ENCODE measurements at places on chromosomes 12 and 14.

GRCh38 chr12:117159674-117160073 is 30.6 kb downstream of the FBXO21 start:
- DNase-seq: peak; percentile 14

- DNase-seq: no peak
Observed at GRCh38 chr12:31737763-31738162, 8.9 kb upstream of the AMN1 start.

GRCh38 chr12:93242154-93242972 is 135.4 kb upstream of the NUDT4 start:
- DNase-seq: no peak

DNA sequence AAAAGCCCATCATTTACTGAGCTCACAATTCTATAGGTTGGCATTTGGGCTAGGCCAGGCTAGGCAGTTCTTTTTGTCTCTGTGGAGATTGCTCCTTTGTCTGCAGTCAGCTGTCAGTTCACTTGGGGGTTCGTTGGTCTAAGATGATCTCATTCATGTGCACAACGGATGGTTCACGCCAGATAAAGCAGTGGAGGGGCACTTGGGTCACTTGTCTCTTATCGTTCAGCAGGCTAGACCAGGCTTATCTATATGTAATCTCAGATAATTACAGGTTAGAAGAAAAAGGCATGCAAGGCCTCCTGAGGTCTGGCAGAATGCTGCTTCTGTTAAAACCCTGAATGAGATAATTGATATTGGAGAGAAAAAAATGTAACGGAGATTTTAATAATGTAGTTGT is 119.0 kb upstream of the ATP2B1 start:
- peak; percentile 87 for DNase-seq

- peak; percentile 21 for DNase-seq
Observed at GRCh38 chr14:74501135-74501614, 7.6 kb downstream of the ISCA2 start.

GRCh38 chr14:76050797-76051392 is 65.3 kb downstream of the IFT43 start:
- peak; percentile 60 for DNase-seq

DNA sequence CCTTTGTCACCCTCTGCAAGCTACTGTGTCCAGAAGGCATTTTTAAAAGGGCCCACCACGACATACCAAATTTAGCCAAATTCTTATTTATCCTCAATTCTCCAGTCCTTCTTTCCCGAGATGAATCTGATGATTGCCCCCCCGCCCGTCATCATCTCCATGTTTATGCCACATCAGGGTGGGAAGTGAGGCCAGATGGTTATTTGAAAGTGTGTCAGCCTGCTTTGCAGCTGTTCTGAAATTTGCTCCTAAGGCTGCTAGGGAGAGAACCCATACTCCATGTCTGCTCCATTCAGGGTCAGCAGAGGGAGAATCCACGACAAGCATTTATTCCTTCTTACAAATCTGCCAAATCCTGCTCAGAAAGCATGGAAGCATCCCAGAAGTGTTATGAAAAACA is 337.8 kb downstream of the ADAMTS20 start:
- no peak for DNase-seq

GRCh38 chr14:69986336-69986735 is 107.1 kb downstream of the SMOC1 start:
- DNase-seq: no peak

DNA sequence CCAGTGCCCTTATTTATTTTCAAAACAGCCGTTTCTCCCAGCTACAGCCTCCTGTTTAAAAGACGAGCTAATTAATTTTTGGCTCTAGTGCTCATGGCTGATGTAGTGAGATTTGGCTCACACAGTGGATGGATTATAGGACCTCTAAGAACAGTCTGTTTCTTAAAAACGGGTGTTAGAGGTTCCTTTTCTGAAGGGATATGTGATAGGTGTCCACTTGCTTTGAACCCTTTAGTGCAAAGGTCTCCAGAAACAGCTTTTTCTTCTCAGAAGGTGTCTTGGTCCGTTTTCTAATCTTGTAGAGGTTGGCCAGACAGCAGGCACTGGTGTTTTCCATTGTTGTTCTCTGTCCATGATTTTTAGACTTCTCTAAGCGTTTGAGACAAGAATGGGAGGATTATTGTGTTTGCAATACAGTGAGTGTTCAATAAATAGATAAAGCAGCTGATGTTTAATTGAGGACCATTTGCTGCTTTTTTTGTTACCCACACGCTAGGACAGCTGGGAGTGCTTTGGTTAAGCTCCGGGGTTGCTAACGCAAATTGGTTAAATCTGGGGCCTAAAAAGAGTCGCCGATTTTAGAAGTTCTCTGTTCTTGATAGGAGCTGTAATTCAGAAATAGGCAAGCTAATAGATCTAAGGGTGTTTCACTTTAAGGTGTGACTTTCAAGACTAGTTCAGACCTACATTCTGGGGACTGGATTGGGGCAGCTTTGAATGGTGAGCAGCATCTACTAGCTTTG is 1.0 kb downstream of the BORCS5 start:
- DNase-seq: peak; percentile 50

GRCh38 chr12:30755395-30755762 is 628 bp upstream of the CAPRIN2 start:
- DNase-seq: no peak

- no peak for DNase-seq
Observed at GRCh38 chr14:103019826-103020225, 37.5 kb downstream of the CDC42BPB start.

GRCh38 chr12:126989532-126989931 is 1277.4 kb upstream of the TMEM132C start:
- no peak for DNase-seq

DNA sequence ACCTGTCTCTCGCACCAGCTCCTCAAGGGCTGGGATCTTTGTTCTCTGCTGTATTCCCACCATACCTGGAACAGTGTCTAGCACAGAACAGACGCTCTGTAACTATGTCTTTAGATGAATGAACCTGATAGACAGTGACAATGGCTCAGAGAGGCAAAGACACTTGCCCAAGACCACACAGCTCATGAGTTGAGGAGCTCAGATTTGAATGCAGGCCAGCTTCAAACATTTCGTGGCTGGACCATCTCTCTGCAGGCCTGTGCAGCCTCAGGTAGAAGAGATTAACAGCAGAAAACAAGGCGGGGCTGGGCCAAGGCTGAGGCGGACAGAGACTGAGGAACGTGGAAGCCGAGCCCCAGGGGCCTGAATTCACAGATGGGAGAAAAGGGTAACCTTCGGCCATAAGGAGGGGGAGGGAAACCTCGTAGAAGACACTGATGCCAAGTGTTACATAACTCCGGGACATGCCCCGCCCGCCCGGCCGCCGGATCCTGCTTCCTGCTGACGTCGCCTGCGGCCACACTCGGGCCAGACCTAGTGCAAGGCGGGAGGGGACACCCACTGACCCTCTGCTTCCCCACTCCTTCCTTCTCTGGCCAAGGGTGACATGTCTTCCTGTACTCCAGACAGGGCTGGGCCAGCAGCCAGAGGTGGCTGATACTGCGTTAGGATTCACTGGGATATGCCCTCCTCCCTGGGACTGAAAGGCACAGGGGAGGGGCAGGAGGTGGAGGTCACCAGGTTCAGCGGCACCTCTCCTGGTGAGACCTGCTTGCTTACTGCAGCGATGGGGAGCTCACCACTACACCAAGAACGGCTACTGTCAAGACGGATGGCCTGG is 86.8 kb downstream of the RFLNA start:
- DNase-seq: no peak
